ENCODE measurements at places on chromosomes 5 and 9.

GRCh38 chr5:155088811-155089210 lies 75.3 kb downstream of the KIF4B start:
- no peak for DNase-seq

- DNase-seq, result no peak
Measured at GRCh38 chr9:109277451-109277850, 43.4 kb downstream of the EPB41L4B start.

DNA sequence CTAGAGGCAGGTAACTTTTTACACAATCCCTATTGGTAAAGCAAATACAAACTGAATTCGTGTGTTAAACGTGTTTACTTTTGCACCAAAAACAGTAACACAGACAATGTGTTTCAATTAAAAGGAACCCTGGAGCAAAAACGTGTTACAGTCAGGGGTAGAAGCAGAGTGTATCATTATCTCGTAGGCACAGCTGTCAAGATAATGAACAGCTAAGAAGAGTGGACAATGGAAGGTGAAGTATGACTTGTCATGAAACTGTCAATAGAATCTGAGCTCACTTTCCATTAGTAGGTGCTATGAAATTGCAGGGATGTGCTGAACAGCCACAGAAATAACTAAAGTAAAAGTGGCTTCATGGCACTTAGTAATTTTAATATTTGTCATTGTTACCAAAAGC lies 1229.8 kb upstream of the WWC1 start:
- no peak for DNase-seq

GRCh38 chr5:21693591-21693990 lies 1159.6 kb downstream of the CDH12 start:
- no peak for DNase-seq

GRCh38 chr5:136754216-136754615 lies 388.9 kb upstream of the TRPC7 start:
- no peak for DNase-seq

DNA sequence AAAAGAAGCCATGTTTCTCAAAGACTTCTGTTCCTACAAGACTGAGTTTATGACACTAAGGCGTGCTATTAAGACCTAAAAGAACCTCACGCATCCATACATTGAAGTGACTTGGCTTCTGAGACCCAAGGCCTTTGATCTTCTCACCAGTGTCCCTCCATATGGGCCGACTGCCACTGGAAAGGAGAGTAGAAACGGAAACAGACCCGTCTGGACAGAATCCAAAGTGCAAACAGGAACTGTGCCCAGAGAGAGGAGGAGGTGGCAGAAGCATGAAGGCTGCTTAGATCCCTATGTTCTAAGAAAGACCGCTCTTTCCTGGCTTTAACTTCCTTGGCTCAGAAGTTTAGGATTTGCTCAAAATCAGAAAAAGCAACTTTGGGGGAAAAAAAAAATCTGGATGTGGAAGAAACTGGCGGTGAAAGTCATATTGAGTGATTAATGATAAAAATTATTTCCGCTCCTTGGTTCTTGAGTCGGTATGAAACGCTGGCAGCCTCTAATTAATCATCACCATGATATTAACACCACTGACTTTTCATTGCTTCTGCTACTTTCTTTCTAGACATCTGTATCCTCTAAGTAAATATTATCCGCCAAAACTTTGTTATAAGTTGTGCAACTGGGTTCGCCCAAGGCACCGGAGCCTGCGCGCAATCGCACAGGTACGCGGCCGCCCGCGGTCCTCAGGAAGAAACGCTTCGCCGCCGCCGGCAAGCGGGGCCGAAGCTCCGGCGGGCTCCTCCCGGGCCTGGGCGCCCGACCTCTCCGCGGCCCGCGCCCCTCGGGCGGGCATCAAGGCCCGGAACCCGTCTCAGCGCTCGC lies 726 bp downstream of the DAP start:
- no peak for DNase-seq

- no peak for DNase-seq
Measured at GRCh38 chr5:149237662-149238061, 34.0 kb upstream of the AFAP1L1 start.

DNA sequence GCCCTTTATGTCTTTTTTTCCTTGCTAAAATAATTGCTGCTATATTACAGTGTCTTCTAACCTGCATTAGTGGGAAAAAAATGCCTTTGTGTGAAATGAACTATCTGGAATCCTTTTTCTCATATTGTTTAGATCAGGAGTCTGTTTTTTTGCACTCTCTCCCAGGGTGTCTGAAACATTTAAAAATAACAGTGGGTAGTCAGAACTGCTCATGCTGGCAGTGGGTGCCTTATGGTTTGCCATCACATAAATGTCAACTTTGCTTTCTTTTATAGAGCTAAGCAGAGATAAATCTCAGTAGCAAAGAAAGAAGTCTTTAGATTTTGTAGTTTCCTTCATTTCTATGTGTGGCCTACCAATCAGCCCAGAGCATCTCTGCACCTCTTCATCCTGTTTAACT lies 347.8 kb upstream of the RGMB start:
- no peak for DNase-seq

DNA sequence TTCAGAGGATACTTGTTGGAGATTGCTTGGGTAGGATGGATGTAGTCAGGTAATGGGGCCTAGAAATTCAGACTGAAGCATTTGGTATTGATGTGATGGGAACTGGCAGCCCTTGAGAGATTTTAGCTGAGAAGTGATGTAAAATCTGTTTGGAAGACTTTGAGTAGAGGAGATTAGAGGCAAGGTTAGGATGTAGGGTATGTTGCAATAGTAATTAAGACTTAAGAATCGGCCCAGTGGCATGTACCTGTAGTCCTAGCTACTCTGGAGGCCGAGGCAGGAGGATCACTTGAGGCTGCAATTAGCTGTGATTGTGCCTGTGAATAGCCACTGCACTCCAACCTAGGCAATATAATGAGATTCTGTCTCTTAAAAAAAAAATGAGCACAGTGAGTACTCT lies 6.7 kb downstream of the NSD1 start:
- no peak for DNase-seq

DNA sequence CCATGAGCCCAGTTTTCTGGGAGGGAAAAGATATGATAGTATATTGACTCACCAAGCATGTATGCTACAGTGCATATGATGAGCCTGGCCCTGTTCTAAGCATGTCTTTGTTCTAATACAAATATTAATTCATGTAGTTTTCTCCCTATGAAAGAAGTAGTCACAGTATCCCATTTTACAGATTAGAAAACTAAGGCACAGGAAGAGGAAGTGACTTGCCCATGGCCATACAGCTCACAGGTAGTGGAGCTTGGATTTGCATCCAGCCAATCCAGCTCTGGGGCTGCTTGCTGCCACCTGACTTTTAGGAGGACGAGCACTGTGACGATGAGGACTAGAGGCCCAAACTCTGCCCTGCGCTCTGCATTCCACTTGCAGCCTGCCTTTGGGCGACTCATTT lies 76.4 kb downstream of the AK8 start:
- no peak for DNase-seq

DNA sequence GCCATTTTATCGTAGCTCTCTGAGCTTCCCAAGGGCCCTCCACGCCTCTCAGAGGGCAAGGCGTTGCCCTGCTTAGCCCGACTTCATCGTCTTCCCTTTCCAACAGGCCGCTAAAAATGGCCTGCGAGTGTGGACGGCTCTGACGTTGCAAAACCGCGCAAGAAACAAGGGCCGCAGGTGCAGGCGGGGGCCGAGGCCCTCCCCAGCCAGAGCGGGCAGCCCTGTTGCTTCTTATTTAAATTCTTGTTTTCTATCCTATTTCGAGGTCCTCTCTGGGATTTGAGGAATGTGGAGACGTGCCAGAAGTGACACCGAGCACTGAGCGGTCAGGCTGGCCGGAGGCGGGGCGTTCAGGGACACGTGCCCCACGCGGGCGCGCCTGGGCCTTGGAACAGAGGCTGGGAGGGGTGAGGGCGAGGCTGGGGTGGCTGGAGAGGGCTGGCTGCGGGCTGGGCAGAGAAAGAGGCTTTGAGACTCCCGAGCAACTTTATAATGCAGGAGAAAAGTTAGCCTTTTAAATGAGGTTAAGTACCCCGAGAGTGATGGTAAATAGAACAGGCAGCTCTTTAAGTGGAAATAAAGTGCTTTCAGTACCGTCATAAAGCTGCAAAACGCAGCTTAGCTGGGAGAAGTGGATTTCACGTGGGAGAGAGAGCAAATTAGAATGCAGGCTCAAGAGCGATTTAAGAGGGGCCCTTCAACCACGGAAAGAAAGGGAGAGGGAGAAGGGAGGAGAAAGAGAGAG lies 243.6 kb downstream of the AUH start:
- DNase-seq, result no peak

- no peak for DNase-seq
Measured at GRCh38 chr9:36137392-36138004, 965 bp downstream of the GLIPR2 start.

GRCh38 chr5:57028161-57028560 lies 76.2 kb upstream of the MIER3 start:
- no peak for DNase-seq

DNA sequence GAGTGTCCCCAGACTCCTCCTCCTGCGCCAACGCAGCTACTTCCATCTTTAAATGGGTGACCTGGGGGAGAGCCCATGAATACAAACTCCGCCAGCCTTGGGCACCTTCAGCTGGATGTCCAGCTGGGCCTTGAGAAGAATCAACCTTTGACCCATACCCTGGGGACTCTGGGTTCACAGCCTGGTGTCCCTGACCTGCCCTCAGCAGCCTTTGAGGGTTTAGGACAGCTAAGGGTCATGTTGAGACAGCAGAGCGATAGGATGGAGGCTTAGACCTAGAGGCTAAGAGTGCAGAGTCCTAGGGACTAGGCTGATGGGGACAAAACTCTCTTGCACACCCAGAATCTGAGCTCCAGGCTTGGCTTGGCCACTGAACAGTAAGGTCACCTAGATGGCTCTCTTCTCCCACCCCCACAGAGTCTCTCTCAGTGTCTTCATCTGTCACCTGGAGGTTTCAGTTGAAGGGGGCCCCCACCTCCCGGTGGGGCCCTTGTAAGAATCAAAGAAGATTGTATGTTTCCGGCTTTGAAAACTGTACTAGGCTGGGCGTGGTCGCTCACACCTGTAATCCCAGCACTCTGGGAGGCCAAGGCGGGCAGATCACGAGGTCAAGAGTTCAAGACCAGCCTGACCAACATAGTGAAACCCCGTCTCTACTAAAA lies 6.7 kb upstream of the AQP3 start:
- DNase-seq, result no peak

- DNase-seq, result no peak
Measured at GRCh38 chr5:168168978-168169698, 122.3 kb upstream of the WWC1 start.

- no peak for DNase-seq
Measured at GRCh38 chr5:133589286-133589685, 23.1 kb downstream of the FSTL4 start.

- no peak for DNase-seq
Measured at GRCh38 chr5:178235588-178235974, 3.0 kb upstream of the PHYKPL start.

DNA sequence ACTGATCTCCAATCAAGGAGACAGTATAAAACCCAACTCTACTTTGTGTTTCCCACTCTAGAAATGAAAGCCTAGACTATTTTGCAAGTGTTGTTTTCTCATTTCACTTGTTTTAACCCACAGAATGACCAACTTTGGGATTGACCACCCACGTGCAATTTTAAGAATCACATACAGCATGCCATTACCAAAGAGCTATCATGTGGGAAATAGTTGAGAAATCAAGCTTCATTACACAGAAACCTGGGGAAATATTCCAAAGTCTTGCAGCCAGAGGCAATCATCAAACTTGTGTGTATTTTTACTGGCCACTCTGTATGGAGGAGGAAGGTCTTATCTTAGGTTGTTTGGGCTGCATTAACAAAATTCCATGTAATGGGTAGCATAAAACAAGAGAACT lies 451.4 kb upstream of the DAB2 start:
- no peak for DNase-seq

- no peak for DNase-seq
Measured at GRCh38 chr5:67106626-67107342, 89.8 kb downstream of the CD180 start.

DNA sequence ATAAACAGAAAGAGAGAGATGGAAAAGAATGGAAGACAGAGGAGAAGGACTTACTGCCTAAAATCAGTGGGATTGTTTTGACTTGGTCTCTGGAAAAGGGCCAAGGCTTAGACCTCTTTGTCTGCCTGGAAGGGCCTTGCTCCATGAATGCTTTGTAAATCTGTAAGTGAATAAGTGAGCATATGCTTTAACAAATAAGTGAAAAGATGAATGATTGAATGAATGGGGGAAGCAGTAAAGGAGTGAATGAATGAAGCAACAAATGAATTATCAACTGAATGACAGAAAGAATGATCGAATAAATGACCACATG lies 5.5 kb downstream of the KCNIP1 start:
- no peak for DNase-seq

- DNase-seq, result no peak
Measured at GRCh38 chr5:127519527-127519926, 2.1 kb downstream of the PRRC1 start.

GRCh38 chr9:100436571-100436970 lies 9.6 kb downstream of the MSANTD3 start:
- no peak for DNase-seq

- no peak for DNase-seq
Measured at GRCh38 chr5:116423141-116423540, 151.5 kb downstream of the SEMA6A start.

- no peak for DNase-seq
Measured at GRCh38 chr9:94018628-94019027, 63.5 kb upstream of the BARX1 start.
